Stimulated activated CD8-positive, alpha-beta memory T cell treated with anti-CD3 and anti-CD28 coated beads, Interleukin-7, amount 100 ng/mL, for 24 hours (primary cell): ENCODE measurements at places on chromosomes 2 and 18.

GRCh38 chr2:10398496-10398895 lies 49.6 kb downstream of the ODC1 start:
- no peak for DNase-seq

DNA sequence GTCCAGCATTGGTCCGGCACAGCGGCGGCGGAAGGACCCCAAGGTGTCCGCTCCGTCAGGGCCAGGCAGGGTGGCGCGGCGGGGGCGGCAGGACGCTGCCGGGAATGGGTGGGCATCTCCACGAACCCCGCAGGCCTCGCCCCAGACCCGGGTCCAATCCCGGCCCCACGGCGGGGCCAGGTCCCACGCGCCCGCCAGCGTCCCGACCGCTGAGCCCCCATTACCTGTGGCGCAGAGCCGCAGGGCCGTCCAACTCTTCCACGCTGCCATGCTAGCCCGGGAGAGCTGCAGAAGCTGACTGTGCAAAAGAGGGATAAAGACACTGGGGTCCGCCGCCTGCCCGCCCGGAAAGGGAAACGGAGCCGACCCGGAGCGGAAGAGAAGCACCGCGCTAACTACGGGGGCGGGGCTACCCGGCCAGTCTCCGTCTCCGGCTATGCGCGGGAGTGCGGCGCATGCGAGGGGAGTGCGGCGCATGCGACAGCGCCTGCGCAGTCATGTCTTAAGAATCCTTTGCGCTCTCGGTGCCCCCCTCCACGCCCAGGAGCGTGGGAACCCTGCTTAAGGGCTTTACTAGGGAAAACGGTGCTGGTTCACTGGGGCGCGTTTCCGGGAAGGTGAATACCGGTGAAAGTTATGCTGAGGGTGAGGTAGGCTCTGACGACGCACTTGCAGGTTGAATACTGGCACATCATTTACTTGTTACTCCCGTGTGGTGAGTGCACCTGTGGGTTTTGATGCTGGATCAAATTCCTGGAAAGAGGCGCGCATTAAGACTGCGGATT lies at the start of gene TMX3:
TSS of gene TMX3 (minus strand) at position 397 of the 785 bp plus-strand sequence. CDS start at position 270, 127 bp downstream.
- DNase-seq, result peak; percentile 85

DNA sequence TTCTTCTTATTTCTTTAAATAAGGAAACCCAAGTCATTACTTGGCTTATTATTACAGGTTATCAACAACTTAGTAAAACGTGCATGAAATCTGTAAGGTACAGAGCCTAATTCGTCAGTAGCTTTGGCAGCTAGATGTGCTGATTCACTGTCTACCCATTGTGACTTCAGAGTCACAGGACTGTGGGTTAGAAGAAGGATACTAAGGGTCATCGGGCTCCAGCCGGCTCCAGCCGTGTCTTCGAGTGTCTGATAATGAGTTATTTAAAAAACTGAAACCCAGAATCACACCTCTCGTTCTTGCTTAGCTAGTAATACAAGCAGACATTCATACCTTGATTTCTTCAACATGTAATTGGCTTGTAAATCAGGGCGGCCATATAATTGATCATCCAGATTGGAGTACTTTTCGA lies 170.5 kb downstream of the FMNL2 start:
- DNase-seq, result no peak

DNA sequence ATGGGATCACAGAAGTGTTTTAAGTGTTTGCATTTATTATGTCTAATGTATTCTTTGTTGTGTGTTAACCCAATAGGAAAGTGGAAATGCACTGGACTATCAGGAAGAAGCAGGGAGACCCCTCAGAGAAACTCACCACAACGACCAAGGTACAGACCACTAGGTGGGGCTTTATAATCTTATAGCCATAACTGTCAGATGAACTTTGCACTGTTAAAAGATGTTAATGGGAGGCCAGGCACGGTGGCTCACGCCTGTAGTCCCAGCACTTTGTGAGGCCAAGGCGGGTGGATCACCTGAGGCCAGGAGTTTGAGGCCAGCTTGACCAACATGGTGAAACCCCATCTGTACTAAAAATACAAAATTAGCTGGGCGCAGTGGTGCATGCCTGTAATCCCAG lies 73.2 kb downstream of the SUMO1 start:
- no peak for DNase-seq

- no peak for DNase-seq
Measured at GRCh38 chr2:28086611-28087010, 196.1 kb downstream of the BABAM2 start.

- no peak for DNase-seq
Measured at GRCh38 chr2:144707736-144708326, 187.9 kb upstream of the ZEB2 start.

- DNase-seq, result no peak
Measured at GRCh38 chr2:118604371-118604770, 243.1 kb downstream of the EN1 start.

DNA sequence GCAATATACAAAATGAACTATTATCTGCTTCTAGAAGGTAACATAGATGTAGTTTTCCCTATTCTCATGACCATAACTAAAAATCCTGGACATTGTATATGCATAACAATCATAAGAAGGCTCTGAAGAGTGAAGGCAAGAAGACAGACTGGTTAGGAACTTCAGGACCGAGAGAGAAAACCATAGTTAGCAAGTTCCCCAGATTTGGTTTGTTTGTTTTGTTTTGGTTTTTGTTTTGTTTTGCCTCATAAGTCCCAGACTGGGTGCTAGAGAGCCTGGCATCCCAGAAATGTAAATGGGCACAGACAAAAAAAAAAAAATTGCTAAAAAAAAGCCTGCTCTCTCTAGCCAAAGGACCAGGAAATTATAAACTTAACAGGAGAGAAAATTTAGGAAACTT lies 192.2 kb upstream of the FBXO11 start:
- DNase-seq, result no peak

- no peak for DNase-seq
Measured at GRCh38 chr2:150271952-150272802, 215.3 kb downstream of the RND3 start.

DNA sequence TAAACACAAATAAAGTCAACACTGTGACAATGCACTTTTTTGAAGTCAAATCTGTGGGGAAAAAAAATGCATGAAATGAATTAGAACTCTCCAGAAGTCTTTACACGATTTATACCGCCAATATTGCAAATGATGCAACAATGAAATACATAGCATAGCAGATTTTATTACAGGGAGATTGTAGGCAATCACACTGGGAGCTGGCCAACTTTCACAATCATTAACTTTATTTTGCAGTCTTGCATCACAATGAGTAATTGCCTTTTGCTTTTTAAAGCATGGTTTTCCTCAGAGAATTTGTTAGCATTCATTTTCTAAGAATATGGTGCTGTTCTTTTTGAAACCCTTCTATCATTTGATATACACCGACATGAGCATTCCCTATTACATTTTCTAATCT lies 366.4 kb upstream of the FSIP2 start:
- no peak for DNase-seq

DNA sequence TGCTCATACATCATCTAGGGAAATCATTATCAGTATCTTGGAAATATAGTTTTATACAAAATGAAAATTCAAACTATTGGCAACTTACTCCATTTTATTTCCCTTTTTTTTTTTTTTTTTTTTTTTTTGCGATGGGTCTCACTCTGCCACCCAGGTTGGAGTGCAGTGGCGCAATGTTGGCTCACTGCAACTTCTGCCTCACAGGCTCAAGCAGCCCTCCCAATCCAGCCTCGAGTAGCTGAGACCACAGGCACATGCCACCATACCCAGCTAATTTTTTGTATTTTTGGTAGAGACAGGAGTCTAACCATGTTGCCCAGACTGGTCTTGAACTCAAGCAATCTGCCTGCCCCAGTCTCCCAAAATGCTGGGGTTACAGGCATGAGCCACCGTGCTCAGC lies 29.0 kb downstream of the OLA1 start:
- no peak for DNase-seq

GRCh38 chr2:3114406-3115185 lies 263.0 kb downstream of the EIPR1 start:
- no peak for DNase-seq

GRCh38 chr2:9749546-9750223 lies 93.6 kb upstream of the TAF1B start:
- no peak for DNase-seq

GRCh38 chr18:79973517-79973916 lies 9.1 kb downstream of the HSBP1L1 start:
- no peak for DNase-seq
